ENCODE measurements at places on chromosomes 5 and 9. TPM values are rescaled to one million over a fixed set of nuclear protein-coding genes. Genes with fewer than 3 reads are reported as not detected.
A peak's percentile ranks its signal among the peaks of the same experiment; 100 is the strongest.

Gene NMUR2
- not detected for total RNA-seq

Gene FAM219A
- 39.5 TPM for total RNA-seq

Gene SAXO1
- not detected for total RNA-seq

Gene CNTFR
- not detected for total RNA-seq

Gene ARHGEF37
- total RNA-seq, result 7.1 TPM

Gene TMEM232
- 0.38 TPM for total RNA-seq

Gene SOX30
- not detected for total RNA-seq

Gene PROB1
- 1.9 TPM for total RNA-seq

Gene RAB14
- 76.4 TPM for total RNA-seq

Gene LHX3
- not detected for total RNA-seq

Gene RXFP3
- not detected for total RNA-seq

GRCh38 chr9:125750627-125751011, 3.4 kb downstream of the PBX3 start:
- no peak for DNase-seq

DNA sequence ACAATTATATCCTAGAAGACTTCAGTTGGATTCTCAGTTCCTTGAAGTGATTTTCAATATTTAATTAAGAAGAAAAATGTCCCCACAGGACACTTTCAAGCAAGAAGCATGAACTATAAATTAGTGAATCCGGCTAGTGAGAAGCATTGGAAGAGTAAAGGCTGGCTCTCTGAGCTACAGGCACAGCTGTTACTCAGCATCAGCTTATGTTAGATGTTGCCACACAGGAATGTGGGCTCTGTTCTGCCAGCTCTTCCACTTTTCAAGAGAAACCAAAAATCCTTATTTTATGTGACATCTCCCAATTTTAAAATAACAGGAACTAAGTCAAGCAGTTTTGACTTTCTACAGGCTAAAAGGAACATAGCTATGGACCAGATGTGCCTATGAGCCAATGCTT, 14.9 kb downstream of the ZNF474 start:
- DNase-seq, result no peak

DNA sequence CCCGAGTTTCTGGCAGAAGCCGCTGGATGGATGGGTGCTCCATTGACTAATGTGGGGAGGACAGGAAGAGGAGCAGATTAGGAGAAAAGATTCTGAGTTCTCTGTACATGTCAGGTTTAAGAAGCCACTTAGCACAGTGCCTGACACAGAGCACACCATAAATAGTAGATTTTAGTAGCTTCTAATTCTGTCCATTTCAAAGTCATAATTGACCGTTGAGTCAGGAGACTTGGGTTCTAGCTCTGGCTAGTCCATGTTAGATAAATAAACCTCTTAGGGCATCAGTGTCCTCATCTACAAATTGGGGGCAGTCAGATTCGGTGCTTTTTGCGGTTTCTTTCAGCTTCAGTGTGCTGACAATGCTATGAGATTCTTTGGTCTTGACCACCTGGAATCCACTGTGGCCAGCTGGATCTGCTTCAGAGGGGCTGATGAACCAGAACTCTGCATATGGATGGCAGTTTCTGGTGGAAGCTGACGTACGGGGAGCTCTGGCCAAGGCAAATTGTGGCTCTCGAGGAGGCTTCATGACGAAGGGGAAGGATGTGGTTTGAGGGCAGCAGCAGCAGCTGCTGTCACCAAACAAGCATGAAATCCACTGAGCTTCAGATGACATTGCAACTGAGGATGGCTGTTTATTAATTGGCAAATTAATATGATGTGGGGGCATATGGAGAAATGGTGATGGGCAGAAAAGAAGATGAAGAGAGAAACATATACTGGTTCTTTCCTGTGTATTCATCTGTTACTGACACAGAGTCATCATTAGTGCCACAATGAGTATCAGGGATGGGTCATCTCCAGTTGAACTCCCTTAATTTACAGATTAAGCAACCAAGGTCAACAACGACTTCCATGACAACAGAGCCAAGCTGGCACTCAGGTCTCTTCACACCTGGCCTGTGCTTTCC, 134.4 kb downstream of the AOPEP start:
- no peak for DNase-seq

DNA sequence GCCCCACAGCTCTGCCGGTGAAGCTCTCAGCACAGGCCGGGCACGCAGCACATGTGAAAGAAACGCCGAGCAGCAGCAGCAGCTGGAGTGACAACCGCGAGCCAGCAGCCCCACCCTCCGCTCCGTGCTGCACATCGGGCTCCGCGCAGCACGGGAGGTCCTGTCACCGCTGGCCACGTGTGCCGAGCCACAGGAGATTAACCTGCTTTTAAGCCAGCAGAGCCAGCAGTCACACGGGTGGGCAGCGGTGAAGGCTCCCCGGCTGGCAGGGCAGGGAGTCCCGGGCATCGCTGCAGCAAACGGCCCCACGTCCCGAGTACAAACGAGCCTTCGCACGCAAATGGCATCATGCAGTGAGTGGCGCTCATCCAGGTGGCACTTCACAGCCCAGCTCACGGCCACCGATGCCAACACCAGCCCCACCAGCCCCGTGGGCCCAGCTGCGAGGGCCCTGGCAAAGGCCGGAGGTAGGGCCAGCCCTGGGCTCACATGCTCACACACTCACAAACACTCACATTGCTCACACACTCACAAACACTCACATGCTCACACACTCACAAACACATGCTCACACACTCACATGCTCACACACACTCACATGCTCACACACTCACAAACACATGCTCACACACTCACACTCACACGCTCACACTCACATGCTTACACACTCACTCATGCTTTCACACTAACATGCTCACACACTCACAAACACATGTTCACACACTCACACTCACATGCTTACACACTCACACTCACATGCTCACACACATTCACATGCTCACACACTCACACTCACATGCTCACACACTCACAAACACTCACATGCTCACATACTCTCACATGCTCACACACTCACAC, 11.1 kb downstream of the CCDC187 start:
- no peak for DNase-seq

GRCh38 chr5:172380301-172380986, 73.9 kb downstream of the SH3PXD2B start:
- DNase-seq, result no peak

GRCh38 chr5:178483620-178484019, 106.6 kb downstream of the COL23A1 start:
- DNase-seq, result no peak

- DNase-seq, result no peak
Measured at GRCh38 chr9:105295201-105295550, 50.7 kb downstream of the SLC44A1 start.

GRCh38 chr9:86751207-86751606, 196.1 kb downstream of the GAS1 start:
- no peak for DNase-seq

DNA sequence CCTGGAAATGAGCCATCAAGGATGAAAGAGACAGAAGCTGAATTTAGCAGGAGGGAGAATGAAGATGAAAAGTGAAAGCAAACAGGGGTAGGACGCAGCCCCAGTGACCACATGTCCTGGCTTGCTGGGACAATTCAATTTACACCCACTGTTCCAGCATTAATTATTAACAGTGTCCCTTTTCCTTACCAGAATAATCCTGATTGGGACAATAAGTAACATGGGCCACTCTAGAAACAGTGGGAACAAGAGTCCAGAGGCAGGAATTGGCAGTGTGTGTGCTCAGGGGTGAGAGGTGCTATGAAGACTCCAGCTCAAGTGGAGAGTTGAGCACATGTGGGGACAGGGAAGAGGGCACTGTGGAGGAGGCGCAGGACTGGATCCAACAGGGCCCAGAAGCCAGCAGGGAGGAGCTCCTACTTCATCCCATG, 147.1 kb downstream of the C5orf15 start:
- no peak for DNase-seq

DNA sequence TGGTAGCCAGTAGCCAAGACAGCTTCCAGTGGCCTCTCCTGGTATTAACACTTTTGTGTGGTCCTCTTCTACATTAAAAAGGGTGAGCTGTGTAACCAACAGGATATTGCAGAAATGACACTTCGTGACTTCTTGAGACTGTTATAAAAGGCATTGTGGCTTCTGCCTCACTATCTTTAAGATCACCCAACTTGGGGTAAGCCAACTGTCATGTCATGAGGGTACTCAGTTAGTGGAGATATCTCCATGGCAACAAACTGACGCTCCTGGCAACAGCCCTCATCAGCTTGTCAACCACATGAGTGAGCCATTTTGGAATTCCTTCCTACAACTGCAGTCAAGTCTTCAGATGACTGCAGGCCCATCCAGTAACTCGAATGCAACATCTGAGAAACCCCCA, 121.7 kb downstream of the DEPDC1B start:
- DNase-seq, result no peak

DNA sequence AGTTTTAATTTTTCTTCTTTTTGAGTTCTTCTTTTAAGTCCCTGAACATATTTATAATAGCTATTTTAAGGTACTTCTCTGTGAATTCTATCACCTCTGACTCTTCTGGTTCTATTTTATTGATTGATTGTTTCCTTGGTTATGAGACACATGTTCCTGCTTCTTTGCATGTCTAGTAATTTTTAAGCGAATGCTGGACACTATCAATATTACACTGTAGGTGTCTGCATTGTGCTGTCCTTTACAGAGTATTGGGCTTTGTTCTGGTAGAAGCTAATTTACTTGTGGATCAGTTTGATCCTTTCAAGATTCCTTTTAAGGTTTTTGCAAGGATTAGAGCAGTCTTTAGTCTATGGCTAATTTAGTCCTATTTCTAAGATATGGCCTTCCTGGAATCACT, 195.7 kb downstream of the GAPVD1 start:
- DNase-seq, result no peak

DNA sequence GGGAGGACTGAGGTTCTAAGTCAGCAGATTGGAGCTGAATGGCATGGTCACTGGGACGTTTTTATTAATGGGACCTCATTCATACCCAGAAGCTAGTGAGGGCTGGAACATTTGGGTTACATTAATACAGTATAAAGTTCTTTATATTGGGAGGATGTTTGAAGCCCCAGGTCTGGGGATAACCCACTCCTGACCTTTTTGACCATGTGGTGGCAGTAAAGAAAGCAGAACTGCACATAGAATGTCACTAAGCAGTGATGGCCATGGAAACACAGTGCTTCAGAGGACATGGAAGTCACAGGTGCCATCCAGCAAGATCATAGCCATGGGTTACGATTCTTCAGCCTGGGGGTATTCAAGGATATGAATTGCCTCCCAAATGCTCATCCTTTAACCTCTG, 176.0 kb downstream of the ATP10B start:
- DNase-seq, result no peak

DNA sequence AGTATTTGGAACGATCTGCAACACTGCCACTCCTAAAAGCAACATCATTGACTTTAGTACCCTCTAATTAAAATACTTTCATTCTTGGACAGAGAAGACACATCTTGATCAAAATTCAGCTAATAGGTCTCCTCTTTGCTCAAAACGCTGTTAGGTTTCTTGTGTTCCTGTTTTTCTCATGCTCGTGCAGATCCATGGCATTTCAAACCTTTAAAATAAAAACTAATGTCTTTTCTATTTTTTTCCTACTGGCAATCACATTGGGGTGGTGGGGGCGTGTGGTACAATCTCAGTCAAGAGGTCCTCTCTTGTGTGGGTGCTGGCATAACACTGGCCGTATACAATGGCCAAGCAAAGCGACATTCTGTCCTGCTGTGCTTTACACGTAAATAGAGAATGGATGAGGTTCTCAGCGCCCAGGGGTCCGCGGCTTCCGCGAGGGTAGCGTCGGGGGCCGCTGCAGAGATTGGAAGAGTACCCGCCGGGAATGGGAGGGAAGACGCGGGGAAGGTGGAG, 315 bp upstream of the GPR150 start:
- DNase-seq, result no peak

GRCh38 chr9:128026773-128027541, 40.2 kb downstream of the NAIF1 start:
- peak; percentile 32 for DNase-seq

Data from endothelial cell of umbilical vein (primary cell).